ENCODE measurements at places on chromosomes 16 and 17. TPM values are rescaled to one million over a fixed set of nuclear protein-coding genes. Genes with fewer than 3 reads are reported as not detected.

Gene HIGD1B
- total RNA-seq = not detected

Gene HEATR9
- 0.22 TPM for total RNA-seq

Gene NPIPA3
- 6.1 TPM for total RNA-seq

Gene TERB1
- total RNA-seq = not detected

Gene TBX4
- total RNA-seq = not detected

Gene CA7
- total RNA-seq = not detected

Gene MYO15A
- 0.55 TPM for total RNA-seq

Gene RHBDL1
- total RNA-seq = 1.3 TPM

Gene TBC1D3E
- total RNA-seq = not detected

Gene SCIMP
- not detected for total RNA-seq

Gene TMEM204
- total RNA-seq = 65.7 TPM

Gene EME1
- total RNA-seq = 13.0 TPM

Gene AANAT
- total RNA-seq = not detected

Gene CCL8
- not detected for total RNA-seq

Gene PRR35
- not detected for total RNA-seq

Gene PRSS27
- 1.4 TPM for total RNA-seq

Gene WNT3
- total RNA-seq = not detected

Gene SEC14L5
- total RNA-seq = 0.14 TPM

Gene ZNF207
- 252 TPM for total RNA-seq

Gene CTRB1
- not detected for total RNA-seq

Gene CCL7
- not detected for total RNA-seq

Gene TEX19
- total RNA-seq = not detected

Gene SDR42E2
- 0.20 TPM for total RNA-seq

Gene NLGN2
- 5.1 TPM for total RNA-seq

Gene PRSS33
- total RNA-seq = not detected

Gene ATP2C2
- total RNA-seq = not detected

Gene KRT9
- not detected for total RNA-seq

Gene KRTAP3-1
- not detected for total RNA-seq

Gene MGAT5B
- total RNA-seq = 0.33 TPM

Gene HBA2
- not detected for total RNA-seq

Gene KAT7
- 73.2 TPM for total RNA-seq

Gene ENPP7
- not detected for total RNA-seq

Gene YBX2
- 0.67 TPM for total RNA-seq

Gene DOC2A
- not detected for total RNA-seq

Gene TMEM220
- total RNA-seq = 0.94 TPM

Gene HSPB9
- total RNA-seq = not detected

Gene RHBDF1
- not detected for total RNA-seq

Gene PLA2G10
- not detected for total RNA-seq

Gene FNDC8
- not detected for total RNA-seq

Gene CMTM1
- total RNA-seq = 11.7 TPM

Gene PIRT
- total RNA-seq = not detected

Gene CD300H
- not detected for total RNA-seq

Gene TPPP3
- total RNA-seq = not detected

Gene TP53TG3D
- total RNA-seq = not detected

Measured in activated naive CD4-positive, alpha-beta T cell treated with anti-CD3 and anti-CD28 coated beads, Interleukin-2, amount 10 ng/mL, durations not matched to agents 5 hours and 36 hours (primary cell).